ENCODE measurements at places on chromosomes 3 and 15. TPM values are rescaled to one million over a fixed set of nuclear protein-coding genes. Genes with fewer than 3 reads are reported as not detected.
A peak's percentile ranks its signal among the peaks of the same experiment; 100 is the strongest.

GRCh38 chr3:160130950-160131349 lies 94.3 kb upstream of the C3orf80 start:
- DNase-seq, result no peak

MCTP2 gene
- 18.7 TPM for polyA plus RNA-seq

DNA sequence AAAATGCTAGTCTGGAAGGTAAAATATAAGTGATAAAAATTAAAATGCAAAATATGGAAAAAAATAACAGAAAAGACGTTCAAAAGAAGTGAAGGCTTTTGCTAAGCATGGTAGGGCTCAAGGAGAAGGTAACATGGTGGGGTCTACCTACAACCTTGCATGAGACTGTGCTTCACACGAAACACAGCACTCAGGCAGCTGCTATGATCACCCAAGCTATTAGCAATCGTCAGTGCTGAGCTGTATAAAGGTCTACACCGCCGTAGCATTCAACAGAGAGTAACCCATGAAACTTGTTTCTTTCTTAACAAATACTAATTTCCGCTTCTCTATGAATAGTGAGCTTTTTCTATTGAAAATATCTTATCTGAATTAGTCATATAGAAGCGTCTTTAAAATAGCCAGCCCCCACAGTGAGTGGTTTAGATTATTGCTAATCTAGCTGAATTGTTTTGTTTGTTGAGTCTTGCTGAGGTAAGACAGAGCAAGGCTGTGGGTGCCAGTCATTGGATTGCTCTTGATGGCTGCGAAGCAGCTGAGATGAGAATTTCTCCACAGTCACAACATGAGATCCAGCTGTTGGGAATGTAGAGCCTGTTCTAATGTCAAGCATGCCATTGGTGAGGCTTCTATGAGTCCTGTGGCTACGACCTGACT lies 230.0 kb downstream of the KLF13 start:
- no peak for DNase-seq

- no peak for DNase-seq
Measured at GRCh38 chr3:46284981-46285683, 42.9 kb downstream of the CCR3 start.

GRCh38 chr3:67289626-67290025 lies 291.5 kb downstream of the KBTBD8 start:
- no peak for DNase-seq

DNA sequence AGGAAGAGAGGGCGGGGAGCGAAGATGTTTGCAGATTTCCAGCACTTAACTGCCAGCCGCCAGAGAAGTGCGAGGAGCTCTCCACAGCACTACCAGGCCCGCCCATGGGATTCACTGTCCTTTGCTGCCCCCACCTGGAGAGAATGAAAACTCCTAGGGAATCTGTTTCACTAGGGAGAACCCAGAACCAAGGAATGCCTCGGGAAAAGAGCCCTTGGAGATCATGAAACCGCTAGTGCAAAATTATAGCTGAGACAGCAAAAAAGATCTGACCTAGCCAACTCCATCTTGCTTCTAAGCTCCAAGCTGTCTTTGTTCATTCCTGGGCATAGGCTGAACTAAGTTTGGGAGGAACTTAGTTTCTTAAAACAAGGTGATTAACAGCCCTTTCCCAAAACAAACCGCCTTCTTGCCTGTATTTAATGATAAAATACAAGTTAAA lies 82.6 kb upstream of the GCNT3 start:
- DNase-seq, result peak; percentile 70

DNA sequence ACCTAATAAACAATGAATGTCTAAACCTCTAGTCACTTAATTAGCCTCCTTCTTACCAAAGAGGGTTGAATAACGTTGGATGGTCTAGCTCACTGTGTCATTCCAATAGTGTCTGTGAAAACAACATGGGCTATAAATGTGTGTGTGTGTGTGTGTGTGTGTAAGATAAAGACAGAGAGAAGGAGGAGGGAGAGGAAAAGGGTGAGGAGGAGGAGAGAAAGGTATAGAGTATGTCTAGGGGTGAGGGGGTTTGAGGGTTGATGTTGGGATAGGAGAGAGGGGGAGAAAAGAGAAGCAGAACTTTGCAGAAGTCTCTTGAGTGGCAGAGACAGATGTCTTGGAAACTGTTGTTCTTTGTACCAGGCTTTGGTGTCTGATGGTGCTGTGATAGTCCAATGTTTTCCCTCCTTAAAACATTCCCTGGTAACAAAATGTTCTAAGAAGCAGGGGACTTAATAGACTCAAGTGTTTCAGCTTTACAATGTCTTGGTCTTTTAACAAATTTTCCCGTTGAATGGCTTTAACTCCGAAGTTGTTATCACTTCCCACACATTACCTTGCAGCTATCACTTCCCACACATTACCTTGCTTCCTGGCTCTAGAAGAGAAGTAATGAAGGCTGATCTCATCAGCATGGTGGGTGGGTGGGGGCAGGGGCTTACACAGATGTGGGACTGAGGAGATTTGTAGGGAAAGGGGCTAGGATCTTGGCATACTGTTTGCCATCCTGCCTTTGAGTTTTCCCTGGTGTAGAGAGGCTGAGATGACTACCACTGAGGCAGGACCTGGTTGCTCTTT lies 57.8 kb upstream of the ETV5 start:
- DNase-seq, result no peak

DNA sequence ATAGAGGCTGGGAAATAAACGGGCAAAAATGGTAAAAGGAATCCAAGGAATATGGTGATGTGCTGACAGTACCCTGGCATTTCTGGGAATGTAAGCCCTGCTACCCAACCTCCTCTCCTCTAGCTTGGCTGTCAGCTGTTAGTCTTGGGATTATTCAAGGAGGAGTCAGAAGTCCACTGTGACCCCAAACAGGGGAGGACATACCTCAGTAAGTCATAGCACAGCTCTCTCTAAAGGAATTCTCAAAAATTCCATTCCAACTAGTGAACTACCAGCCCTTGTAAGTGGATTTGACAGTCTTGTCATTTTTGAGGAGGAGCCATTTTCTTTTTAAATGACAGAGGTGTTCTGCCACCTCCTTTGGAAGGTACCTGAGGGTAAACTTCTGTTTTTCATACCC lies 207.5 kb downstream of the PDCD6IP start:
- DNase-seq, result no peak

EXOG gene
- 22.4 TPM for polyA plus RNA-seq

DNA sequence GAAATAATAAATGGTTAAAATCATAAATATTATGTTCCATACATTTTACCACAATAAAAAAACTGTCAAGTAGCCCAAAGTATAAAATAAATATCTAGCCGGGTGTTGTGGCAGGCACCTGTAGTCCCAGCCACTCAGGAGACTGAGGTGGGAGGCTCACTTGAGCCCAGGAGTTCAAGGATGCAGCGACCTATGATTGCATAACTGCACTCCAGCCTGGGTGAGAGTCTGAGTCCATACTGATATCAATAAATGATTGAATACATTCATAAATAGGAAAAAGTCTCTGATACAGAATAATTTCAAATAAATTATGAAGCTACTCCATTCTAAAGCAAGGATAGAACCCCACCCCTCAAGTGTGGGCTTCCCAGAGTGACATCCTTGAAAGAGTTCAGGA lies 68.5 kb upstream of the GATA2 start:
- DNase-seq, result no peak

A4GNT gene
- polyA plus RNA-seq, result 3.4 TPM

ACY1 gene
- polyA plus RNA-seq, result 104 TPM

SETD2 gene
- 68.8 TPM for polyA plus RNA-seq

CCDC54 gene
- not detected for polyA plus RNA-seq

DNA sequence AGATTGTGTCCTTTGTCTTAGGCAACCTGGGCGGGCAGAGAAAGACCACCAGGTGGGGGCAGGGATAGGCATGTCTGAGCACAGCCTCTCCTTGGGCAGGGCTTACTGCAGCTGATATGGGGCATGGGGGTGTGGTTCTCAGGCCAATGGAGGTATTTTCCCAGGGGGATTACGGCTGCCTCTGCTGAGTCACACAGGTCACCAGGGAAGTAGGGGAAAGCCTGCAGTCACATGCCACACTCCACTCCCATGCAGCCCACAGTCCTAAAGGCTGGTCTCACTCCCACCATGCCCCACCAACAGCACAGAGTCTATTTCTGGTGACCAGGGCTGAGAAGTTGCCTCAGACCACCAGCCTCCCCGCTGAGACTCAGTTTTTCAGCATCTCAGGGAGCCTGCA lies 466.4 kb downstream of the DIPK2A start:
- no peak for DNase-seq

GRCh38 chr15:89383365-89384175 lies 48.9 kb upstream of the POLG start:
- DNase-seq, result no peak

Measured in left renal cortex interstitium (tissue), 4 donors.